Stimulated activated CD8-positive, alpha-beta memory T cell treated with anti-CD3 and anti-CD28 coated beads, Interleukin-7, amount 100 ng/mL, for 4 hours (primary cell): ENCODE measurements at places on chromosomes 16 and 17.

DNA sequence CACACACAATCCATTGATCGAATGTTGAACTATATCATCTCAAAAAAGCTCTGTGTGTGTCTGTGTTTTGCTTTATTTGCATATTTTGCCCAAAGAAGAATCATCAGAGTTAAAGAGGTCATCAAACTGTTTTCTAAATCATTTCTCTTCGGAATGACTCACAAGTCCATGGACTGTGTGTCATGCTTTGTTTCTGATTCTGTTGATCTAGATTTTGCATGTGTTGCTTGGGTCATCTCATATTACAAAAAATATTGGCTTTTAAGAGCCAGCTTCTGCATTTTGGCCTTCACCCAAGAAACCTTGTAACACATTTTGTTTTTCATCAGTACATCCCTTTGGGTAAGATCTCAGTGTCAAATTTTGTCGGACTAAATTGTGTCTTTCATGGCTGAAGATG lies 471.2 kb upstream of the HSBP1 start:
- no peak for DNase-seq

DNA sequence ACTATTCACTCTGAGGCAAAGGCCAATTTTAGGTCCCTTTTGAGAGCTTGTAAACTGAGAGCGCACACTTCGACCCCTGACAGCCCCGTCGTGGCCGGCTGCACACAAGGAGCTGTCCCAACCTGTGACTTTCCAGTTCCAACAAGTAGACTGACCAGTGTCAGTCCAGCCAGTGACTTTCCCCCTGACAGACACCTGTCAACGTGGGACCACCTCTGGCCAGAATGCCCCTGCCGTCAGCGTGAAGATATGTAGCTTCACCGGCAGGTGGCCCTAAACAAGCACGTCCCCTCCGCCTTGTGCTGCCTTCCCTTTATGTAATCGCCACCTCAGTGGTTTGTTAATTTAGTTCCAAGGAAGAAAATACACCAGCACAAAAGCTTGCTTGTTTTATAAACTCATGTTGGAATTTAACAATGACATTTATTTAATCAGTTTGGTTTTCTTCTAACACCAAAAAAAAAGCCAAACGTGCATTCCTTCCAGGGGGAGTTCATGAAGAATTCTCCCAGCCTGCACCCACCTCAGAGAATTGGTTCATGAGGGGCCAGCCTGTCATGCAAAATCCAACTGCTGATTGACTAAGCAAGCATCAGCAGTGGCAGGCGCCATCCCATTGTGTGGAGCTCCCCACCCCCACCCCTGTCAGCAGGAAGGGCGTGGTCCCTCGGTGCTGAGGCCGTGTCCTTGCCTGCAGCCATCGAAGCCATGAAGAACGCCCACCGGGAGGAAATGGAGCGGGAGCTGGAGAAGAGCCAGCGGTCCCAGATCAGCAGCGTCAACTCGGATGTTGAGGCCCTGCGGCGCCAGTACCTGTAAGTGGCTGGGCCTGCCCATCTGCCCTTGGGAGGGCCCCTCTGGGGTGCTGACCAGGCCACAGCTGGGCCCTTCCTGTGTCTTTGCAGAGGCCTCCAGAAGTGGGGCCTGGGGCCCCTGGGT lies 33.9 kb downstream of the PLD6 start:
- no peak for DNase-seq

DNA sequence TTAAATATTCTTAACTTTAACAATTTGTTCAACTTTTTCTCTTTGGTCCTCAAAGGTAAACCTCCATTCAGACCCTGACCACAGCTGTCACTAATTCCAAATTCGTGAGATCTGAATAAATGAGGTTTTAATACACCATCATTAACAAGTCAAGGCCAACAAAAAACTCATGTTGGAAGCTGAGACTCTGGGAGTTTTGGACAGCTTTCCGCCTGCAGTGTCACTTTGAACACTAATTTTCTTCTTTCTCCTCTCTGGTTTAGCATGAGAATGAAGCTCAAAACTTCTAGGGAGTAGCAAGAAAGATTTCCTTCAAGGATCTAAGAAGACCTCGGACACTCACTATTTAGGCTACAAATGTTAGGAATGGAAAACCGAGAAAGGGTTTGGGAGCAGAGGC lies 32.7 kb upstream of the DNAH9 start:
- DNase-seq: no peak

GRCh38 chr17:56142325-56142724 lies 10.9 kb upstream of the ANKFN1 start:
- no peak for DNase-seq

DNA sequence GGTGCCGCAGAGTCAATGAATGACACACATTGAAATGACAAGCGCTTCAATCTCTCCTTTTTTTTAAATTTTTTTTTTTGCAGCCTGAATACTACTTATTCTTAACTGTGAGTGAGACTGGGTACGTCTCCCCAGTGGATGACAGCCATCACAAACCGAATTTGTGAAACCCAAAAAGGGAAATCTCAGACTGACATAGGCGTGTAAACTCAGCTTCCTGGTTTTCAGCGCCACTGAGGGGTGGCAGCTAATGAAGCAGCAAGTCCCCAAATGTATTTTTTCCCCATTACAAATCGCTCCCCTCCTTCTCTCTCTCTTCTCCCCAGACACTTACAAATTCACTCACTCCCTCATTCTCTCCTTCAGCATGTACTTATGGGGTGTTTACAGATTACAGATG lies 196.0 kb downstream of the MAF start:
- no peak for DNase-seq

DNA sequence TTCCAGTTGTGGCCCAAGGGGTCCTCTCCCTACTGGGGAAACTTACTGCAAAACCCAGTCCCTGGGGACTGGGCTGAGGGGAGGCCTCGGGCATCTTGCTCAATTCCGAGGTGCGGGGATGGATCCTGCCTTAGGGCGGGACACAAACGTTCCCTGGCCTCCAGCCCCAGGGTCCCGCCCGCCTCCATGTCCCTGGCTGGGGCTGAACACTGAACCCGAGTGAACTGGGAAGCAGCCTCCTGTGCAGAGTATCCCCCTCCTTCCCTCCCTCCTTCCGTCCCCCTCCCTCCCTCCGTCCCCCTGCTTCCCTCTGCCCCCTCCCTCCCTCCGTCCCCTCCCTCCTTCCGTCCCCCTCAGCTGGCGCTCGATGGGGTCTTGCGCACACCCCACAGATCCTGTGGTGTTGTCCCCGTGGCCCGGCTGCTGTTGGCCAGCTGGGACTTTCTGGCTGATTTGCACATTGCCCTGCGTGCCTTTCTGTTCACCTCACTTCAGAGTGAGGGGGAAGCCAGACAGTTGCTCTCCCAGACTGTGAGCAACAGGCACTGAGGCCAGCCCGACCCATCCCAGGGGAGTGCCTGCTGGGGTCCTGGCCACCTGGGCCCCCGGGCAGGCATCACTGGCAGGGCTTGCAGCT lies 5.5 kb downstream of the TRAF7 start:
- no peak for DNase-seq

- no peak for DNase-seq
Observed at GRCh38 chr17:77455891-77456260, 315.1 kb downstream of the SEC14L1 start.

- no peak for DNase-seq
Observed at GRCh38 chr16:19236561-19237209, 48.8 kb upstream of the CLEC19A start.

DNA sequence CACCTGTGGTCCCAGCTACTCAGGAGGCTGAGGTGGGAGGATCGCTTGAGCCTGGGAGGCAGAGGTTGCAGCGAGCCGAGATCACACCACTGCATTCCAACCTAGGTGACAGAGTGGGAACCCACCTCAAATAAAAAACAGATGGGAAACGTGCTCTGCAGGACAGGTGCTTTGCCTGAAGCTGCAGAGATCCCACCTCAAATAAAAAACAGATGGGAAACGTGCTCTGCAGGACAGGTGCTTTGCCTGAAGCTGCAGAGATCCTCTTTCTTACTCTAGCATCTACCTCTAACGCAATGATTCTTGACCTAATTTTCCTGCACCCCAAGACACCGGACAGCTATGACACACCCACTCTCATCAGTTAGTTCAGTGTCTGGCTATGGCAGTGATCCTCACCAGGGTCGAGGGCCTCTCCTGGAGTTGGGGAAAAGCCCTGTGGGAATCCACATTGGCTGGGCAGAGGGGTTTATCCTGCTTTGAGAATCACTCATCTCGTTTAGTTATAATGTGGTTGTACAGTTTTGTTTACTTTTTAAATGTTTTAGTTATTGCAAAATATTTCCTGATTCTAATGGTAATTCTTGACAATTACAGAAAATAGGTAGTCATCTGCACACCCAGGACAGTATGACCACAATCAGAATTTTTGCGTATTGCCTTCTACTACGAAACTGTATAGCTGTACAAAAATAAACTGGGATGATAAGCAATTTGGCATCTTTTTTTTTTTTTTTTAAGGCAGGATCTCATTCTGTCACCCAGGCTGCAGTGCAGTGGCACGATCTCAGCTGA lies 11.4 kb downstream of the VPS53 start:
- no peak for DNase-seq

GRCh38 chr17:49404361-49404760 lies 10.3 kb downstream of the PHB1 start:
- no peak for DNase-seq

GRCh38 chr17:7613769-7614424 lies 800 bp downstream of the FXR2 start:
- DNase-seq: no peak

DNA sequence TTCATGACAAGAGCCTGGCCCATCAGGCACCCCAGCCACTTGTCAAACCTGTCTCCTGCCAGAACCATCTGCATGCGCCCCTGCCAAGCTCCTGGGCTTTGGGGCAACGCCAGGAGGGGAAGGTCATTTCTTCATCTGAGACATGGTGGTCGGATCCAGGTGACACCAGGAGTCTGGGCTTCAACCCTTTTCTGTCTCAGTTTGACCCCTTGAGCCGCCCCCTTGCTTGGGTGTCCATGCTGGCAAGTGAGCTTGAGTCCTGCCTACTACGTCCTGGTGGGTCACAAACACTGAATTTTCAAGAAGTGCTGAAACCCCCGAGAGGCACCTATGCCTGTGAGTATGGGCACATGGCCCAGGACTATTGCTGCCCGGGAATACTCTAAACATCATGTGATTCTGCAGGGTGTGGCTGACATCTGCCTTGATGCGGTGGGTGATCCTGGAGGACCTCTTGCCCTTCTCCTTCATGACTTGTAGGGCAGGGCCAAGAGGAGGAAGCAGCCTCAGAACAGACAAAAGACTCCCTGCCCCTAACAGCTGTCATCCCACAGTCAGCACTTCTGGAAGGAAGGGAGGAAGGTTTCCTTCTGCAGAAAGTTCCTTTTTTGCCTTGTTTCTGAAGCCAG lies 43.4 kb downstream of the TNFRSF13B start:
- no peak for DNase-seq

DNA sequence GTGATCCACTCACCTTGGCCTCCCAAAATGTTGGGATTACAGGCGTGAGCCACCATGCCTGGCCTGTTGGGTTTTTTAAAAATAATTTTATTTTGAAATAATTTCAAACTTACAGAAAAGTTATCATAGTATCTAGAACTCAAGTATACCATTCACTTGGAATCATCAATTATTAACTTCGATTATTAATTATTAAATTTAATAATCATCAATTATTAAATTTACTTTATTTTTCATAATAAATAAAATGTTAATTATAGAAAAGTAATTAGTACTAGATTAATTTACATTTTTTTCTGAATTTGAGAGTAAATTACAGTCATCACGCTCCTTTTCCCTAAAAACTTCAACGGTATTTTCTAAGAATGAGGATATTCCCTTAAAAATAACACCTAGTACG lies 13.7 kb upstream of the SKAP1 start:
- DNase-seq: no peak

DNA sequence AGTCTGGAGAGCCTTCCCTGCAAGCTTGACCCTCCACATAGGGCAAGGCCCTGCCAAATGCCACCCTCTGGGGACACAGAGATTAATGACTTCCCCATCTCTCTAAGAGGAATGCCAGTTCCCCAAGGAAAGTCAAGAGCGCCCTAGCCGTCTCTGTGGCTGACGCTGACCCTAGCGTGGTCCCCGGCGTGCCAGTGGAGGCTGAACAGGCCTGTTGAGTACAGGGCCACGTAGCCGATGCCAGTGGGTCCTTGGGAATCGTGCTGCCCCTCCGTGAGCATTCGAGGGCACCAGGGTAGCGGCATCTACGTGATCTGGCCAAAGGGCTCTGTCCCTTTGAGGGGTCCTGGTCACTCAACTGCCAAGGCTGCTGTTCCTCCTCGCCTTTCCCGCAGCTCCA lies 17.2 kb downstream of the TMEM204 start:
- DNase-seq: no peak
